ENCODE measurements at places on chromosomes 1 and 21.

DNA sequence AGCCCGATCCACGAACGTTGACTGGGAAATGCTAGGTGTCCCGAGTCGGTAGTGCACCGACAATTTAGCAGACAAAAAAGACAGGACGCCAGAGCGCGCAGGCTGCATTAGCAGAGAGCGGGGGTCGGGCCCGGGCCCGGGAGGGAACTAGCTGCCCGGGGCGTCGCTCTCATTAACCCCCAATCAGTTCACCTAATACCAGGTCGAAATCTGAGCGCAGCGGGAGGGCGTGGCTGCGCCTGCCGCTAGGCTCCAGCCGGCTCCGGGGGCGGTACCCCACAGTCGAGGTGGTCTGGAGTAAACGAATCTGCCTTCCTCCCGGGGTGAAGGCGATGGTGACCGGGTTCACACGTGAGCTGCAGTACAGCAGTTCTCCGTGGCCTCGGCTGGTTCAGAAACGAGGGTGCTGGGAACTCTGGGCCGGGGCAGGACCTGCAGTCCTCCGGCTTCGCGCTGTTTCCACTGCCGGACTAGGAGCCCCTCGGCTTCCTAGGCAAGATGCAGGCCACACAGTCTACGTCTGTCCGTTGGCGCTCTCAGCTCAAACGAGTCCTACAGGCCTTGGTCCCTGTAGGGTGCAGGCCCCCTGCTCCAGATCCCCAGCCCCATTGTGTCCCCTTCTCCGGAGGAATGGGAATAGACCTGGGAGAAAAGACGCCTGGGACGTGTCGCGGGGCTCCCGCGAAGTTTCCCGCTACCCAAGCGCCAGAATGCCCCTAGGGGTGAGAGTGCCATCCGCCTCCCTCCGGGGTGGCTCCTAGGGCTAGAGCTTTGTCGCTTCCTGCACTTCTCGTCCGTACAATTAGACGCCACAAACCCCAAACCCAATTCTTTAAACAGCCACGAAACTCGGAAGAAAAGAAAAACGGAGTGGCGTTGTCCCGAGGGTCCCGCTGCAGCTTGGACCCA lies 2.0 kb downstream of the GFI1 start:
- DNase-seq = peak; percentile 82

DNA sequence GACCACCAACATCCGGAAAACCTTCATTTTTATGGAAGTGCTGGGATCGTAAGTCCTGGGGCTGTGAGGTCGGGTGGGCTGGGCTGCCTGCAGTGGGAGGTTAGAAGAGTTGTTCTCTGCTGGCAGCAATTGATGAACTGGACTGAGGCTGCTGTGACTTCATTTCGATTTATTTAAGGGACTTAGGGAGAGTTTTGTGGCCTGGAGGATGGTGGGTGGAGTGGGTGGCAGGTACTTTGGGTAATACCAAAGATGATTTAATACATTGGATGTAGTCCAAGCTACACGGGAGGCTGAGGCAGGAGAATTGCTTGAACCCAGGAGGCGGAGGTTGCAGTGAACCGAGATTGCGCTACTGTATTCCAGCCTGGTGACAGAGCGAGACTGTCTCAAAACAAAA lies 11.5 kb downstream of the CAMK1G start:
- no peak for DNase-seq

- DNase-seq = no peak
These were observed 89.5 kb downstream of the KCNJ15 start for GRCh38 chr21:38346286-38346685.

DNA sequence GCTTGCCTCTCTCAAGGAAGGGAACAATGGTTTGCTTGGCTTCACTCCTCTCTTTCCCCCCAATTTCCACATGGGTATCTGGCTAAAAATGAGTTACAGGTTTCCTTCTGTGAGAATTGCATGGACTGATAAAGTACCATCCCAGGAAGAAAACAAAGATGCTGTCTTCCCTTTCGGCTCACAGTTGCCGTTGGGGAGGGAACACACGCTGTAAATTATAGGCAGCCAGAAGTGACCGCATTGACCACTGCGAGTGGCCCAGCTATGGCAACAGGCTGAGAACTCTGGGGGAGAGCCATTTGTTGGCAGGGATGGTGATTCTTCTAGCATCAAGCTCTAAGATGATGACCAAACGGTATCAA lies 2.9 kb downstream of the RUNX1 start:
- no peak for DNase-seq

- no peak for DNase-seq
These were observed 59.1 kb downstream of the USP24 start for GRCh38 chr1:55156093-55156492.

- DNase-seq = peak; percentile 28
These were observed 5.4 kb downstream of the HSD11B1 start for GRCh38 chr1:209710093-209710492.

DNA sequence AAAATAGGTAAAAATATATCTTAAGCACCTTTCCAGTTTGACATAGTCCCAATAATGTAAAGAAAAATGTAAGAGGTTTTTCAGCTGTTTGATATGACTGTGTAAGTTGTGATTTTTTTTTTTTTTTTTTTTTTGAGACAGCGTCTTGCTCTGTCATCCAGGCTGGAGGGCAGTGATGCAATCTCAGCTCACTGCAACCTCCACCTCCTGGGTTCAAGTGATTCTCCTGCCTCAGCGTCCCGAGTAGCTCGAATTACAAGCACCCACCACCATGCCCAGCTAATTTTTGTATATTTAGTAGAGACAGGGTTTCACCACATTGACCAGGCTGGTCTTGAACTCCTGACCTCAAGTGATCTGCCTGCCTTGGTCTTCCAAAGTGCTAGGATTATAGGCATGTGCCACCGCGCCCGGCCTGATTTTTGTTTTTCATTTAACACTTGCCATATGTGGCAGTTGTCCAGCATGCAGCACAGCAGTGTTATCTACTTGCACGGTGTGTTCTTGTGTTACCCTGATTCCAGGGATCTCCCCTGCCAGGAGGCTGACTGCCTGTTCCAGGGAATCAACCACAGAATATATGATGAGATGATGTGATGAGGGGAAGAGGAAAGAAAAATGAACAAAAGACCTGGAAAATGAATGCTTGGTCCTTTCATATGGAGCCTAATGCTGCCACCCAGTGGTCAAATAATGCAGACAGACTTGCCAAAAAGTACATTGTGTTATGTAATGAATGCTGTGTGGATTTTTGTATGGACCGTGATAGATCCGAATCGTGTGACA lies 79.0 kb downstream of the RAVER2 start:
- peak; percentile 70 for DNase-seq

DNA sequence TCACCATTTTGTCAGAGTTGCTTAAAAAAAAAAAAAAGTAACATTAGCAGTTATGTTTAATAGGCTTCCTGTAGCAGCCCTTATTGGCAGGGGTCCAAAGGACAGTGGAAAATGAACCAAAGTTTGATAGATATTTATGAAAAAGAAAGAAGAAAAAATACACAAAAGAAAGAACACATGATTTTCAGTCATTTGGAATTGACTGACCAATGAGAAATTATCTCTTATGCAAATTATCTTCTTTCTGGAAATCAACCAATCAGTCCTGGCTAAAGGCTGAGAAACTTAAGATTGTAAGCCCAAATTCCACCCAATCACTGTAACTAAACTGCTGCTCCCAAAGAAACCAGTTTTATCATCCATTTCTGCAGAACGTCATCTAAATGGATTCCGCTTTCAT lies 282.4 kb downstream of the TM2D1 start:
- no peak for DNase-seq

DNA sequence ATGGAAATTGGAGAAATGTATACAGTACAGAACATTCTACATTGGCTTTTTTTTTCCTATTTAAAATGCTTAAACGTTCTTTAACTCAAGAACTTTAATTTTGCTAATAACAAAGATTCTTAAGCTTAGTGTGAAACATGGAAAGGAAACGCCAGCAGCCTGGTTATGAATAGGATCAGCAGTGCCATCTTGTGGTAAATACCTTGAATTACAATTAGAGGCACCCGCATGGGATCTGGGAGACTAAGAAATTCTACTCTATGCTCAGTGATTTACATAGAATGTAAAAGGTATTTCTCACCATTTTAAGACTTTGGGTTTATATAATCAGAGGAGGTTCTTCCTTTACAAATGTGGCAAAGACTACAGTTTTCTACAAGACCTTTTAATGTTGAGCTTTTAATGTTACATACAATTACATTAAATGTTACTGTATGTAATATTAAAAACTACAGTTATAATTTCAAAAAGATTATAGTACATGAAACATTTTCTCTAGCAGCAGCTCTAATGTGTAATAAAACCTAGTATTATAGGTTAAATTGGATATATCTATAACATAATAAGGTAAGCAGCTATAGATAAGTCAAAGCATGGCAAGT lies 32.1 kb upstream of the APOBEC4 start:
- DNase-seq = peak; percentile 20

- DNase-seq = no peak
These were observed 56.9 kb downstream of the ADAMTS5 start for GRCh38 chr21:26909972-26910371.

- no peak for DNase-seq
These were observed 5.1 kb upstream of the SPATC1L start for GRCh38 chr21:46189213-46189958.

DNA sequence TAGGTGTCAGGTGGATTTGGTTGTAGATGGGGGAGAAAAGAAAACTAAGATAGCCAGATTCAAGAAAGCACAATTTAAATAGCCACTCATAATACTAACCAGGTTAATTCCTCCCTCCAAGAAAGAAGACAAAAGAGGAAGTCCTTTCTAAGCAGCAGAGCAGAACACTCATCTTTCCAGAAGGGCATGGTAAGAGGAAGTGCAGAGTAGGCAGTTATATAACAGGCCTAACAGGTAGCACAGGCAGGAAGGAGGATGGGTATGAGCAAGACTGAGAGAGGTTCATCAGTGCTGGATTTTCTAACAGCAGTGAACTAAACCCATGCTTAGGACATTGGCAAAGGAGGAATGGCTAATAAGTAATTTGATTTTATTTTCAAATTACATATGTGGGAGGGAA lies 517.5 kb downstream of the PLPP3 start:
- no peak for DNase-seq

DNA sequence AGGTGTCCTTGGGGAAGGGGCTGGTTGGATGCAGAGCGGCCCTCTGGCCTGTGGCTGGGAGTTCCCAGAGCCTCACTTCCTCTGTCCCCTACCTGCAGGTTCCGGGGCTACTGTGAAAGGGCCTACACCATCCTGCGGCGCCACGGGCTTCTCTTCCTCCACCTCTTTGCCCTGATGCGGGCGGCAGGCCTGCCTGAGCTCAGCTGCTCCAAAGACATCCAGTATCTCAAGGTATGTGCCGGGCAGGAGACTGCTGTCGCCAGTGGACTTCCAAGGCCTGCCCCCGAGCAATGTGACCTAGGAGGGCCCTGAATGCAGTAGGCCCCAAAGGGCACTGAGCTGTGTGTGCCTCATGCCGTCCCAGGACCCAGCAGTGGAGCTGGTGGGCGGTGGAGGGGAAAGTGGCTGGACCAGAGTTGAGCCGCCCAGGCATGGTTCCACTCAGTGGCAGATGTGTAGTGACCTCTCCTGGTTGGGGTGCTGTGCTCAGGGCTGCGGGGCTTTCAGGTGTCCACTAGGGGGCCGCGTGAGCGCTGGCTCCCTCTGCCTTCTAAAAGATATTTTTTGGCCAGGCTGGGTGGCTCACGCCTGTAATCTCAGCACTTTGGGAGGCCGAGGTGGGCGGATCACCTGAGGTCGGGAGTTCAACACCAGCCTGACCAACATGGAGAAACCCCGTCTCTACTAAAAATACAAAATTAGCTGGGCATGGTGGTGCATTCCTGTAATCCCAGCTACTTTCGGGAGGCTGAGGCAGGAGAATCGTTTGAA lies 73.4 kb downstream of the PIK3CD start:
- DNase-seq = peak; percentile 82

DNA sequence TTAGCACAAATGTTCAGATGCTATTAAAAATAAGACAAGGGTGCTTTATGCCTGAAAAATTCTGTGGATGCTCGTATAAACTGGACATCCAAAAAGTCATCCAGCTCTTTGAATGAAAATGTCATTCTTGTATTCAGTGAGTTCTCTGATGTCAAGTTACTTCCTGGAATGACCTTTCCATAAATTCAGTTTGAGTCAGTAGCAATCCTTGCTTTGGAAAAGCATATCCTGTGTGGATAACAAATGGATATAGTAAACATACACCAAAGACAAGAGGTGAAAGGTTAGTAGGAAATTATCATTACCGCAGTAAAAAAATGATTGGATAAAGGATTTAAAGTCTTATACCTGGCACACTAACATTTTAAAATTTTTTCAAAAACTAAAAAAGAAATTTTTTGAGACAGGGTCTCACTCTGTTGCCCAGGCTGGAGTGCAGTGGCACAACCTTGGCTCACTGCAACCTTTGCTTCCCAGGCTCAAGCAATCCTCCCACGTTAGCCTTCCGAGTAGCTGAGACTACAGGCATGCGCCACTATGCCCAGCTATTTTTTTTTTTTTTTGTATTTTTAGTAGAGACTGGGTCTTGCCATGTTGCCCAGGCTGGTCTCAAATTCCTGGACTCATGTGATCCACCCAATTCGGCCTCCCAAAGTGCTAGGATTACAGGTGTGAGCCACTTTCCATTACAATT lies 10.8 kb upstream of the LAMC1 start:
- no peak for DNase-seq

GRCh38 chr1:201346337-201346939 lies 31.0 kb downstream of the TNNT2 start:
- DNase-seq = peak; percentile 12

GRCh38 chr1:115134850-115135480 lies 45.7 kb upstream of the TSPAN2 start:
- DNase-seq = no peak

DNA sequence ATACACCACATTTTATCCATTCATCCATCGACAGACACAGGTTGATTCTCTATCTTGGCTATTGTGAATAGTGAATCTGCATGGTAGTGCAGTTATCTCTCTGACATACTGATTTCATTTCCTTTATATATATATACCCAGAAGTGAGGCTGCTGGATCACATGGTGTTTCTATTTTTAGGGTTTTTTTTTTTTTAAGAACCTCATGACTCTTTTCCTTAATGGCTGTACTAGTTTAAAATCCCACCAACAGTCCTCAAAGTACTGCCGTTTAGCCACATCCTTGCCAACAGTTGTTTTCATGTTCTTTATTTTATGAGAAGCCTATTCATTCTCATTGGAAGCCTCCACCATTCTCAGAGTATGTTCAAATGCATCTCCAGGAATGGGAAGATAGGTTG lies 258.7 kb upstream of the SNX7 start:
- no peak for DNase-seq

- DNase-seq = no peak
These were observed 52.3 kb downstream of the C1orf198 start for GRCh38 chr1:230816018-230816417.

DNA sequence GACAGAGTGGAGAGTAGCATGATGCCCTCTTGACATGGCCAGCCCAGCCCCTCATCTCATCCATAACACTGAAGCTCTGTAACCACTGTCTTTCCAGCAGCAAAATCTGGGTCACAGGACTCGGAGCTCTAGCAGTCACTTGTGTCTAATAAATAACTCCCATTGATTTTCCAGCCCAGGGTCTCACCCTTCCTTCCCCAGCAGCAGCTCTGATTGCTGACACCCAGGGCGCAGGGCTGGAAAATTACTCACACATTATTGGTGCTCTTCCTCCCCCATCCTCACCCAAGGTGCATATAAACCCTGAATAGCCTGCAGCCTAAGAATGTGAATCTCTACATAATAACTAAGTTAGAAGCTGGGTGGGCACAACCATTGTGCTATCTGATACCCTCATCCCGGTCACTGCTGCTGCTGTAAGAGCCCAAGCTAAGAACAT lies 21.1 kb upstream of the OR10J5 start:
- DNase-seq = no peak

GRCh38 chr21:20661246-20661645 lies 337.0 kb upstream of the NCAM2 start:
- no peak for DNase-seq

Data from activated CD4-positive, alpha-beta T cell treated with anti-CD3 and anti-CD28 coated beads for 48 hours (primary cell).